ENCODE measurements at places on chromosomes 6 and 20.

GRCh38 chr6:15254070-15254975 lies 8.5 kb downstream of the JARID2 start:
- DNase-seq = no peak

- peak; percentile 31 for DNase-seq
These were observed 201.1 kb upstream of the PREP start for GRCh38 chr6:105603788-105604586.

- no peak for DNase-seq
These were observed 21.6 kb downstream of the JAG1 start for GRCh38 chr20:10652185-10652584.

GRCh38 chr6:23735151-23735550 lies 390.9 kb upstream of the NRSN1 start:
- no peak for DNase-seq

DNA sequence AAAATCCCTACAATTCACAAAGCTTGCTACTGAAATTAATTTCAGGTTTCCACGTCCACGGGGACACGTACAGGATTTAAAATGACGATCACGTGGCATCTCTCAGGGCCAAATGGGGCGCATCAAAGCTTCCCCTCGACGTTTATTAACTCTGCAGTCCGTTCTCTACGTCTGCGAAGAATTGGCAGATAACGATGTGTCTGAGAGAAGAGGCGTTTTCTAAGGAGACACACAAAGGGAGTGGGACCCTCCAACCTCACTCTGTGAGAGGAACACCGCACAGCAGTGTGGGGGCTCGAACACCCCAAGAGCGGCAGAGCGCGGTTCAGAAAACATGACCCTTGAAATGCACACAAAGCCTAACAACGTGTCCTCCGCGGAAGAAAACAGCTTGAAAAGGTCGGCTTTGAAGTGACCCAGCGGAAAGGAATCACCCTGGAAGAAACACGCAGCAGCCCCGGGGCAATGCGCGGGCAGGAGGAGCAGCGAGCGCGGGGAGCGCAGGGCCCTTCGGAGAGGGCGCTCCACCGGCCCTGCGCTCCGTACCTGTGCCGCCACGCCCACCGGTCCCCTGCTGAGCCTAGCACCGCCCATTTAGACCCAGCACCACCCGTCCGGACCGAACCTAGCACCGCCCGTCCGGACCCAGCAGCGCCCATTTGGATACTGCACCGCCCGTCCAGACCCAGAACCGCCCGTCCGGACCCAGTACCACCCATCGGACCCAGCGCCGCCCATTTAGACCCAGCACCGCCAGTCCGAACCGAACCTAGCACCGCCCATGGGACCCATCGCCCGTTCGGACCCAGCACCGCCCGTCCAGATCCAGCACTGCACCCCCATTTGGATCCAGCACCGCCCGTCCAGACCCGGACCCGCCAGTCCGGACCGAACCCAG lies 1.1 kb upstream of the AFDN start:
- peak; percentile 39 for DNase-seq

GRCh38 chr6:51479296-51479695 lies 608.1 kb downstream of the PKHD1 start:
- no peak for DNase-seq

GRCh38 chr20:38180781-38181180 lies 15.7 kb upstream of the TGM2 start:
- DNase-seq = no peak

- peak; percentile 29 for DNase-seq
These were observed 194.9 kb upstream of the SMLR1 start for GRCh38 chr6:130632277-130632676.

- DNase-seq = peak; percentile 80
These were observed 20.5 kb downstream of the GCLC start for GRCh38 chr6:53524455-53524815.

DNA sequence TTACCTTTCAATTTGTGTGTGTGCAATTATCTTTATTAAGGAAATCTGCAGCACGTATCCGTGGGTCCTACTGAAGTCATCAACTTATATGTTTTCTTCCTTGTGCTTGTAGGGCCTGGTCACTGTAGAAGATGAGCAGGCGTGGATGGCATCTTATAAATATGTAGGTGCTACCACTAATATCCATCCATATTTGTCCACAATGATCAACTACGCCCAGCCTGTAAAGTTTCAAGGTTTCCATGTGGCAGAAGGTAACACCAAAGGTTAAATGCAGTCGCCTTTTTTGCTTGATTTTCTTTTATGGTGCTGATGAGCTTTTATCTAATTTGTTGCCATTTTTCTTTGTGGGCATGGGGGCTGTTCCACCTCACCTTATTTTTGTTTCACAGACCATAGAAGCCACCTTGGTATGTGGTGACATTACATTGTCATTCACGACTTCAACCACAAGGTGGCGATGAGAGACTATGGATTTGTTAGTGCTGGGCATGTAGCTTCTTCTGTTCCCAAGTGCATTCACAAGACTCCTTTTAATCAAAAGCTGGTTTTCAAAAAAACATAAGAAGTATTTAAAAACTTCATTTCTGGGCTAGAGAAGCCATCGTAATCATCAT lies 106.5 kb upstream of the LAMP5 start:
- peak; percentile 83 for DNase-seq

DNA sequence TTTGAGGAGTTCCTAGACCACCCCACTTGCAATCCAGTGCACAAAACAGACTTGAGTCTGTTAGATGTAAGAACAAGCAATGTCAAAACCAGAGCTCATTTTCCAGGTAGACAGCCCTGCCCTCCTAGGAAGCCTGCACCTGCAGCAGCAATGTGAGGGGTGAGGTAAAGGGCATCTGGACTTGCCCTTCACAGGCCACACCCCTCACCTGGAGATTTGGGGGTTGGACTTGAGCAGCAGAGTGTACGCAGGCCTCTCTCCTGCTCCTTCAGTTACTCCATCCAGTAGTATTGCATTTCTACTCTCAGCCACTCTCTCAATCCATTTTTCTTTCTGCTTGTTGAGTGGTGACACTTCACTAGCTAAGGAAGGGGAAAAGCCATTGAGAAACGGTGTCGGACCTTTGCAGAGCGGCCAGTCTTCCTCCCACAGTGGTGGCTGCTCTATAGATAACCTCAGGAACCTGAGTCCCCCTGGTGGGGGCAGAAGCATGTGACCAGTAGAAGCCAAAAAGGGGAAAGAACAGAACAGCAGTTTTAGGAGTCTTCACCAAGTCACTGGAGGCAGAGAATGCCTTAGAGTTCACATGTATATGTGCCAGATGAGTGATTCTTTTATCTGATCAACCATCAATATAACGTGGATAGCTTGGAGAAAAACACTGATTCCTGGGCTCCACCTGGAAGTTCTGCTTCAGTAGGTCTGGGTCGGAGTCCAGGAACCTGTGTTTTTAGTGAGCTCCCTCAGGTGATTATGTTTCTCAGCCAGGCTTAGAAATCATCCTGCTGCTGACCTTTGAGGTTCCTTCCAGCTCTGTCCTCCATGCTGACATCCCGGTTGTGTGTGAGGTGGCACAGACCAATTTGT lies 28.0 kb downstream of the ARFGEF2 start:
- no peak for DNase-seq

GRCh38 chr6:125939791-125940190 lies 16.8 kb upstream of the HINT3 start:
- DNase-seq = no peak

- DNase-seq = peak; percentile 36
These were observed 47.8 kb downstream of the GMPR start for GRCh38 chr6:16286151-16286522.

DNA sequence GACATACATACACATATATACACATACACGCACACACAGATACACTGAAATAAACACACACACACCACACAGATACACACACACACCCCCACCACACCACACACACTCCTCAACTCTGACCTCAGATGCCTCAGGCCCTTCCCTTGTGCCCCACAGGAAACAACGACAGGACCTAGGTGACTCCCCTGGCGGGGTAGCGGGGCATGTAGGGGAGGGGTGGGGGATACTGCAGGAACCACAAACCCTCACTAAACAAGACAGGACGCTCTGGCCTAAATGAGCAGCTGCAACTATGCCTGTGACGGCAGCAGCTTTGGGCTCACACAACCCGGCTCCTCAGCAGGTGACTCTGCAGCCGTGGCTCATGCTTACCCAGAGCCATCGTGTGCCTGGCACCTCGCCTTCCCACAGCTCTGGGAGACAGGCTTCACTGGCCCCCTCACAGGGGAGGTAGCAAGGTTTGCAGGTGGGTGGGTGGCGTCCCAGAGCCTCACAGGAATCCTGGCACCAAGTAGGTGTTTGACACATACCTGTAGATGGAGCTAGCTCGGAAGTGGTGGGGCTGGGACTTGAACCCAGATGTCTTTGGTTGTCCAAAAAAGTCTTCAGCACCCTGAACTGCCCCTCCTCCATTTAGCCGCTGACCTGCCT lies 100.8 kb downstream of the GRM4 start:
- no peak for DNase-seq

GRCh38 chr6:41103847-41104246 lies 31.1 kb downstream of the NFYA start:
- DNase-seq = no peak

- no peak for DNase-seq
These were observed 145.1 kb downstream of the CARMIL1 start for GRCh38 chr6:25424303-25424702.

GRCh38 chr6:125050663-125051318 lies 88.6 kb downstream of the RNF217 start:
- DNase-seq = peak; percentile 84

DNA sequence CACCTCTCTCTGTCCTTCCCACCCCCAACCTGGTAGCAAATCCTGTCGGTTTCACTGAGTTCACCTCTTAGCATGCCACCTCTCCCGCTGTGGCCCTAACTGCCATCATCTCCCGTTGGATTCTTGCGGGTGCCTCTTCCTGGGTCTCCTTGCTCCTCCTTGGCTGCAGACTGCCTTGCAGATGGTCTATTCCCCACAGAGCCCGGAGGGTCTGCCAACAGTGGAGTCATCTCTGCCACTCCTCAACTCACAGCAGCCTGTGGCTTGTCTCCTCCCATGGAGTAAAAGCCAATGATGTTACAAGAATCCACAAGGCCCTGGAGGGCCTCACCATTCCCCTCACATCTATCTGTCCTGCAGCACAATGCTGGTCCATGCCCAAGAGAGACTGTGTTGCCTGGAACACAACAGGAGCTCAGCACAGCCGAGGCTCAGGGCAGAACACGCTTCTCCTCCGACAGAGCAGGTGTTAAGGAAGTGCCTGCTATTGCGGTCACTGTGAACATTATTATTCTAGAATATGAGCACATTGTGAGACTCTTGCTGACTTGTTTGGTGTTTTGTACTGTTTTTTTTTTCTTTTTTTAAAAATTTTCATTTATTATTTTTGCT lies 241.8 kb upstream of the SULF2 start:
- DNase-seq = no peak

DNA sequence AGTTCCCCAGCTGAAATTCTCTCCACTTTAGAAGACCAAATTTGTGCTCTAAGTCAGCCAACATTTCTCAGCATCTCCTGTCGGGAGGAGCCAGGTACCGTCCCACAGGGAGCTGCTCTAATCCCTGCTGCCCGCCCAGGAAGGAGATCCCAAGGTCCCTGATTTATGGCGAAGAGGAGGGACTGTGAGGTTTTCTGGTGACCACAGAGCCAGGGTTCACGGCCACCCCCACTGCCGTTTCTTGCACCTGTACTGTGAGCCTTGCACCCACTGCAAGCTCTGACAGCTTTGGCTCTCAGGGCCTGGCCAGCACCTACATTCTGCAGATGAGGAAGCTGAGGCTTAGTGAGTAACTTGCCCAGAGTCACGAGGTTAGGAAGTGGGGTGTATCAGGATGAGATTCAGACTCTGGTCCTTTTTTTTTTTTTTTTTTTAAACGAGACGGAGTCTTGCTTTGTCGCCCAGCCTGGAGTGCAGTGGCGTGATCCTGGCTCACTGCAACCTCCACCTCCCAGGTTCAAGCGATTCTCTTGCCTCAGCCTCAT lies 34.9 kb downstream of the FOXC1 start:
- no peak for DNase-seq

GRCh38 chr6:123909989-123910388 lies 106.3 kb downstream of the NKAIN2 start:
- DNase-seq = no peak

DNA sequence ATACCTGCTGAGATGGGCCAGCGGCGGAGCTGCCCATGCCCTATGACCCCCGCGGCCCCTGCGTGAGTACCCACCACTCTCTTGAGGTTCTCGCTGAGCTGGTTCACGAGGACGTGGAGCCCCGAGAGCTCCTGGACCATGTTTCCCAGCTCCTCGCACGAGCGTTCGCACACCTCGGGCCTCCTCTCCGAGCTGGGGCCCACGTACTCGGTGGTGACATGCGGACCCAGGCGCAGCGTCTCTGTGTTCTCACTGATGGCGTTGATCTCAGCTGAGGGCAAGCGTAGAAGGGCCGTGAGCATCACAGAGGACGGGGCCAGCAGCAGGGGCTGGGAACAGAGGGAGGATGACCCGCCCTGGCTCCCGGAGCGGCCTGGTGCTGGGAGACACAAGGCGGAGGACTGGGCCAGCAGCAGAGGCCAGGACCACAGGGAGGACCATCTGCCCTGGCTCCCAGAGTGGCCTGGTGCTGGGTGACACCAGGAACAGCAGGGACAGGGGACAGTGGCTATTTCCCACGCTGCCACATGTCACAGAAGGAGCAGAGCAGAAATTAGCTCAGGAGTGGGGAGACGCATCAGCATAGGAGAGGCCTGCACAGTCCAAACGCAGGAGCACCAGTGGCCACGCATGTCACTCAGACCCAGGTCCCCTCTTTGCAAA lies 11.8 kb downstream of the THBS2 start:
- no peak for DNase-seq

- no peak for DNase-seq
These were observed 131.1 kb downstream of the VEGFA start for GRCh38 chr6:43900916-43901732.

DNA sequence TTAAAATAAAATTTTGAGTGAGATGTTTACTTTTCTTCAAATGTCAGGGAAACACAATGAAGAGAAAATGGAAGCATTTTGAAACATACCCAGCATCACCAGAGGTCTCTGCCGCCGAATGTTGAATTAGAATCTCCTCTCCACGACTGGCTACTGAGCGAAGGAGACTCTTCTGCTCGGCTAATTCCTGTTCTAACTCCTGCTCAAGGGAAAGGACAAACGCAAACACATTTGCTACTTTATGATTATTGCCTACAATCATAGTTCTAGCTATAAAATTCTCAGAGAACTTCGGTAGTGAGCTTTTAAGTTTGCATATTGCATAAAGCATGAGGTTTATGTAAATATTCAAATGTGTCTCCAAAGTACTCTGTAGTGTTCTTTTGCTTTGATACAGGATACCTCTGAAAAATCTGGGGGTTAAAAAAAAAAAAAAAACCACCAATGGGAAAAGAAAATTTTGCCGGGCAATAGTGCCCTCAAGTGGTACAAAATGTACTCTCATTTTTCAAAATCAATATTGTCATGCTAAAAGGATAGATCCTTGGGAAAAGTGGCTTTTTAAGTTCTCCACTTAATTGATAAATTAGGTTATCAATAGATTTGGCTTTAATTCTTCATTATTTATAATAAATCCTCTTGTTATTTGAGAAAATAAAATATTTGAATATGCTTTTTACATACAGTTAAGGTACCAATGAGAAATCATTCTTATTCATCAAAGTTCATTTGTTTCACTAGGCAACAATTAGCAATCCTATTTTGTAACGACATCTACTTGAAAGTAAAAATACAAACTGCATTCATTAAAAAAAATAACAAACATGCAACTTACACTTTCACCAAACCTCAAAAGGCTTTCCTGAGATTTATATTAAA lies 369.0 kb downstream of the SYNE1 start:
- DNase-seq = no peak
